ENCODE measurements at places on chromosomes 3 and 15.

GRCh38 chr15:82538961-82539690, 1.1 kb downstream of the RPS17 start:
- no peak for DNase-seq

- DNase-seq = no peak
Observed at GRCh38 chr3:41593774-41594173, 368.1 kb downstream of the ULK4 start.

- DNase-seq = no peak
Observed at GRCh38 chr3:8938021-8938420, 25.3 kb downstream of the RAD18 start.

DNA sequence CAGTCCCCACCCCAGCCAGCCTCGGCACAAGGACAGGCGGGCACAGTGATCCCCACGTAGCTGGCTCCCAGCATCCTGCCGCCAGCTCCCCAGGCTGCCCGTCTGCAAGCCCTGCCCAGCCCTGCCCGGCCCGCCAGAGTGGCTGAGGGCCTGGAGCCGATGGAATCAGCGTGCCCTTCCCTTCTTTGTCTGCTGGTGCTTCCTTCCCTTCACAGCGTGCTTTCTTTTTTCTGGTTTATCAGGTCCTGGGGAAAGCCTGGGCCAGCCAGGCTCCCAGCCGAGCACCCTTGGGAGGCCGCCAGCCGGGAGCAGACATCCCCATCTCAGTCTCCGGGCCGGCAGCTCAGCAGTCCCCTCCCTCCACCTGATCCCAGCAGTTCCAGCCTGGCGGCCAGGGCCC, 54.7 kb upstream of the SMAD6 start:
- DNase-seq = no peak

DNA sequence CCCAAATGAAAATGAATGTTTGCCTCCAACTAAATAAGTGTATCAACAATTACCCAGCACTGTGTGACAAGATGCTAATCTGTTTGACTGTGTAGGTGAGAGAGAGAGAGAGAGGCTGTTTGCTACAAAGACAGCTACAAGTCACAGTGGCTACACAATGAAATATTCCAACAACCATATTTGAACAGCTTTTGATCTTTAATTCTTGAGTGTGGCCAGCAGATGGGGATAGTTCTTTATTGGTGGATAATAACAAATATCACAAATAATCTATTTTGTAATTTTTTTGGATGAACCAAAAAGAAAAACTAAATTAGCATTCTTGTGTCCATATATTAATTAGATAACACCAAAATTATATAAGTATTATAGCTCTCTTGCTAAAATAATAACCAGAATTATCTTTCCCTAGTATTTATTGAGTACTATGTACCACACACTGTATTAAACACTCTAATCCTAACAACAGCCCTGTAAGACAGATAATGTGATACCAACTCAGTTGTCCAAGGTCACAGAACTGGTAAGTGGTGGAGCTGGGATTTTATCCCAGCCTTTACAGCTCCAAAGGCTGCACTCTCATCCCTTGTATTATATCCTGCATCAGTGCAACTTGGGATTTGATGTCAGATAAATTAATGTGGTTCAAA, 61.9 kb upstream of the C3orf80 start:
- DNase-seq = no peak

GRCh38 chr15:64009241-64009640, 37.0 kb downstream of the DAPK2 start:
- no peak for DNase-seq

DNA sequence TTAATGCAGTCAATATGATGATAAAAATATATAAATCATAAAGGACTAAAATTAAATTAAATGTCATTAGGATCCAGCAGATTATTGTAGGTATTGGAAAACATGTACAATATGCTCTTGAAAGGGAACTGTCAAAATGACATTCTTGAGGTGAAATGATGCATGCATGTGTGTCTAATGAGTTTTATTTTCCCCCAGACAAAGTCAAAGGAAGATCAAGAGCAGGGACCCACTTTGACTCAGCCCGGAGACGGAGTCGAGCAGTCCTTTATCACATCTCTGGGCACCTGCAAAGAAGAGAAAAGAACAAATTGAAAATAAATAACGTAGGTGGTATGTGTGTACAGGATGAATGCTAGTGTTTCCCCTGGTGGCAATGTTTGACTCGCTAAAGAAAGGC, 194.1 kb downstream of the KCNH8 start:
- no peak for DNase-seq

- DNase-seq = no peak
Observed at GRCh38 chr15:32923176-32923575, 205.4 kb downstream of the GREM1 start.

DNA sequence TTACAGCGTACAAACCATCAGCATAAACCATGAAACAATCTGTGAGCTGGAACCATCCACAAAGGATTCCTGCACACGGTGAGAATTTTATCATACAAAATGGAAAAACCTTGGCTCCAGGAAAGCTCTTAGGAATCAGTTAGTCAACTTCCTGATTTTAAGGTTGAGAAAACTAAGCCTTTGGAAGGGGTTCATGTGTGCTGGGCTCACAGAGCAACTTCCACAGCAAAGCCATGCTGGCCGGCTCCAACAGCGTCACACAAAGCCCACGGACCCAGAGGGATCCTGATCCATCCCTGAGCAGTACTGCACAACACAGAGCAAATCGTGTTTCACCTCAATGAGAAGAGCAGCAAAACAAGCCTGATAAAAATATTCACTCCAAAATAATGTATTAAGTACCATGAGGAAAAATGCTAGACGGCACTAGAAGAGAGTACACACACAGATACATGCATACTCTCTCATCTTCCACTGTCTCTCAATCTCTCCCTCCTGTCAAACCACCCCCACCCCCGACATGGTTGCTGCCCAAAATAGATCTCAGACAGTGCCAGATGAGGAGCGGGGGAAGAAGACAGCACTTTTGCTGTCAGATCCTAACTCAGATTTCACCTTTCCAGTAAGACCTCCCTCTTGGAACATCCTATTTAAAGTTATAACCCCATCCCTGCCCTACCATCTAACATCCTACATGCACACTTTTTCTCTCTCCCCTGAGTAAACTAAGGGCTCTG, 58.6 kb downstream of the MB21D2 start:
- no peak for DNase-seq

DNA sequence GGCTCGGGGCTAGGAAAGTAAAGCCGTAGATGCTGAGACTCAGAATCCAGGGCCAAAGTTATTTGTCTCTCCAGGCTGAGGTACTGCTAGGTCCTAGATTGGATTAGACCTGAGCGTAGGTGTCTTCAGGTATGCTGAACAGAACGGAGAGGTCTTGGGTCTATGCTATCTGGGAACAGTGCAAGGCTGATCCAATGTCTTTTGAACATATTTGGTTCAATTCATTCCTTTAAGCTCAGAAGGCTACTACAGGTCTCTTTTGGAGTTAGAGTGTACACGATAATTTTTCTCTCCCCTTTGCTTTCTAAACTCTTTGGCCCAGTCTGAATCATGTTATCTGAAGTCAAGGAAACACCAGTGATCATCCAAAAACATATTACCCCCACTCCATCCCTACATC, 137.5 kb upstream of the TBL1XR1 start:
- no peak for DNase-seq

DNA sequence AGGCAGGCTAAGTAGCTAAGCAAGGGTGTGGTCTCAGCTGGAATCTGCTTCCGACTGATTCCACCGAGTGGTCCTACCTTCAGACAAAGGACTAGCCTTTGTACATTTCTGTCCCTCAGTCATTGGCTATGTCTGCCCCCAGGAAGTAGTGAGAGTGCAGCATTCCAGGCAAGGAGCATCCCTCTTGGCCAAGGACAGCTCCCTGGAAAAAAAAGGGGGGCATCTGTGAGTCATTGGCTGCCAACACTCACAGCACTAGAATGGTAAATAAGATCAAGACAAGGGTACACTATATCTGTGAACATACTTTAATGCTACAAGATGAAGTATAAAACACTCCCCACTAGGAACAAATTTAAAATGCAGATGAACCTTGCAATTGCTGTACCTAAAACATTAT, 66.8 kb downstream of the STAC start:
- DNase-seq = no peak

- DNase-seq = no peak
Observed at GRCh38 chr3:156330415-156330814, 210.0 kb downstream of the KCNAB1 start.

GRCh38 chr3:154819491-154819890, 260.6 kb upstream of the MME start:
- DNase-seq = no peak

DNA sequence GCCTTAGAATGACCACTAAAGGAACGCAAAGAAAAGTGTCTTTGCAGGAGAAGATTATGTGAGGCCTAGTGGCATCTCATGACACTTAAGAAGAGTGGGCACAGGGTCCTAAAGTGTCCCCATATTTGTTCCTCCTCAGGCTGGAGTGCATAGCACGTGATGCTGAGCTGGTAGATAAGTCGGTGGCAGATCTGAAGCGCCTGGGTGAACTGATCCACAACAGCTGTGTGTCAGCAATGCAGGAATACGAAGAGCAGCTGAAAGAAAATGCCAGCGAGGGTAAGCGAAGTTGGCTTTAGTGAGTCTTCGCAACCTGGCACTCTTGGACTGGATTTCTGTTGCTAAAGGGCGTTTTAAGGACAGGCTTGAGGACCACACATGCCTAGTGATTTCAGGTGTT, 92.6 kb downstream of the CHD2 start:
- DNase-seq = no peak

- DNase-seq = no peak
Observed at GRCh38 chr3:169774186-169774585, 990 bp downstream of the MYNN start.

- no peak for DNase-seq
Observed at GRCh38 chr3:197501496-197501878, 54.3 kb downstream of the BDH1 start.
